ENCODE measurements at places on chromosomes 5 and 9.

DNA sequence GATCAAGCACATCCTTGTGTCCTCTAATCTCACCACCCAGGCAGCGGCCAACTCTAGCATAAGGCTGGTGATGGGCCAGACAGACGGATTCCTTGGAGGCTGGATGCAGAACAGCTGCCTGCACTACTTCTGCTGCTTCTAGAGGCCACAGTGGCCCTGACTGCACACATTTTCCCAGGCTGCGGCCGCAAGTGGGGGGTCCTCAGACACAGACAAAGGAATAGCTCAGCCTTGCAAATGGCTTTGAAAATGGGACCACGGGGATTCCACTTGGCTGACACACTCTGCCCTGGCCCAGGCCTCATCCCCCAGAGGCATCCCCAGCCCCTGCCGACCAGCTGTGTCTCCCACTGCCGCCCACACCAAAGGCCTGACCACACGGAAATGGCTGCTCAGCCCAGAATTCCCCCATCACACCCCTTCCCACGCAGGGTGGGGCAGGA is 540.8 kb downstream of the BNC2 start:
- no peak for DNase-seq

DNA sequence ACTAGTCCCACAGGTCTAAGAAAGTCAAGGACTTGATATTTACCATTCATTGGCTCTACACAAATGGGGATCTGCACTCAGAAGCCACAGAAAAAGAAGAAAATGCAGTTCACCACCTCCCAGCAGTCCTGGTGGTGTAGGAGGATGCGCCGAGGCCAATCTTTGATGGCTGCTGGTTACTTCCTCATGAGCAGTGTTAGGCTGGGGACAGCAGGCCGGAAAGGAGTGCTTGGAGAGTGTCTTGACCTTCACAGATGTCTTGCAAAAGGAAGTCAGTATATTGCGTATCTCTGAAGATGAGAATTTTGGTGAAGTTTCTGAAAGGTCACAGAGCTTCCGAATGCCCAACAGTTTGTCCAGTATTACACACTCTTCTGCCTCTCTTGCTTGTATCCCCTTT is 597.0 kb downstream of the EBF1 start:
- no peak for DNase-seq

GRCh38 chr5:132019857-132020555 is 8.5 kb upstream of the ACSL6 start:
- peak; percentile 67 for DNase-seq

- DNase-seq = no peak
Measured at GRCh38 chr5:132425009-132425937, 55.8 kb downstream of the SLC22A5 start.

DNA sequence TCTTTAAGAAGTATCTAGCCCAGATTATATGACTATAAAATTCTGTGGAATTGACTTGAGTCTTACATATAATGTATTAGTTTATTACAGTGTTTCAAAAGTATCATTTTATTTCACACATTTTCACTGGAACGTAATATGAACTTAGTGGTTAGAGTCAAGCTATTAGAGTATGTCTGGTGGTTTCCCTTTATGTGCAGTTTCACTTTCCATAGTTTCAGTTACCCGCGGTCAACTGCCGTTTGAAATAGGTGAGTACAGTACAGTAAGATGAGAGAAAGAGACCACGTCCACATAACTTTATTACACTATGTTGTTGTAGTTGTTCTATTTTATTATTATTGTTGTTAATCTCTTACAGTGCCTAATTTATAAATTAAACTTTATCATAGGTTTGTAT is 50.5 kb downstream of the COMMD10 start:
- no peak for DNase-seq

DNA sequence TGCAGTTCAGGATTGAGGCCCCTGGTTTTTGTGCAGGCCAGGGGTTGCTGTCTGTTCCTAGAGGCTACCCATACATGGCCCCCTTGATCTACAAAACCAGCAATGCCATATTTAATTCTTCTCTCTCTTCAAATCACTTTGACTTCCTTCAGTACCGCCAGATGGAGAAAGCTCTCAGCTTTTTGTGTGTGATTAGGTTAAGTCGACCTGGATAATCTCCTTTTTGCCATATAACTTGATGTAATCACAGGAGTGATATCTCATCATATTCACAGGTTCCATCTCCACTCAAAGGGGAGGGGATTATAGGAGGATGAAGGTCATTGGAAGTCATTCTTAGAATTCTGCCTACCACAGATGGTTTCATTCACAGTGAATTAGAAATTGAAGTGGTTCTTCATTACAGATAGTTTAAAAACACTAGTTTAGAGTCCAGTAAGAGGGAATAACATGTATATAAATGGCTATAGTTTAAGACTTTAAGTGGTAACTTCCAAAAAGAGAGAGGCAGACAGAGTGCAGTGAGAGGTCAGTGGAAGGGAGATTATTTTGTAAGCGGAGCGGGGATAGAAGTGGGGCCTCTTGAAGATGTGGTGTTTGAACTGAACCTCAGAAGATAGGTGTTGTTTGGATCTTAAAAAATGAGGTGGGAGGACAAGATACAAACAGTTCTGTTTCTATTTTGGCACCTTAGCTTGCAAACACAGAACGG is 85.9 kb downstream of the GALNT10 start:
- no peak for DNase-seq

GRCh38 chr5:88391116-88391515 is 122.5 kb upstream of the TMEM161B start:
- DNase-seq = no peak

- DNase-seq = no peak
Measured at GRCh38 chr5:161098516-161098915, 246.5 kb upstream of the ATP10B start.

GRCh38 chr9:95031711-95032461 is 285.6 kb downstream of the FANCC start:
- DNase-seq = no peak

DNA sequence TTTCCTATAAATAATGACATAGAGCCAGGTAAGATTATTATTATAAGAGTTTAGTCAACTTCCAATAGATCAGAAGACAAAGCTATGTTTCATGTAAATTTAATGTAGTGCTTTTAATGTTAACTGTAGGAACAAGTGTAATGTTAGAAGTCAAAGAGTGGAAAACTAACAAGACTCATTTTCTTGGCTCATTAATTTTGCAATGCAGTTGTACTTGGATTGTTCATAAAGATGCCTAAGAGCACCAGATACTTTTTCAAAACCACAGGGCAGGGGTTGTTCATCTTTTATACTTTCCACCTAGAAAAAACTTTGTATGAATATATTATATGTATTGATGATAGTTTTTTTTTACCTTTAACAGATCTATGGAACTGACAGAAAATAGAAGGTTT is 1705.3 kb upstream of the CDH9 start:
- no peak for DNase-seq

GRCh38 chr5:131209506-131210150 is 38.9 kb downstream of the LYRM7 start:
- DNase-seq = no peak

DNA sequence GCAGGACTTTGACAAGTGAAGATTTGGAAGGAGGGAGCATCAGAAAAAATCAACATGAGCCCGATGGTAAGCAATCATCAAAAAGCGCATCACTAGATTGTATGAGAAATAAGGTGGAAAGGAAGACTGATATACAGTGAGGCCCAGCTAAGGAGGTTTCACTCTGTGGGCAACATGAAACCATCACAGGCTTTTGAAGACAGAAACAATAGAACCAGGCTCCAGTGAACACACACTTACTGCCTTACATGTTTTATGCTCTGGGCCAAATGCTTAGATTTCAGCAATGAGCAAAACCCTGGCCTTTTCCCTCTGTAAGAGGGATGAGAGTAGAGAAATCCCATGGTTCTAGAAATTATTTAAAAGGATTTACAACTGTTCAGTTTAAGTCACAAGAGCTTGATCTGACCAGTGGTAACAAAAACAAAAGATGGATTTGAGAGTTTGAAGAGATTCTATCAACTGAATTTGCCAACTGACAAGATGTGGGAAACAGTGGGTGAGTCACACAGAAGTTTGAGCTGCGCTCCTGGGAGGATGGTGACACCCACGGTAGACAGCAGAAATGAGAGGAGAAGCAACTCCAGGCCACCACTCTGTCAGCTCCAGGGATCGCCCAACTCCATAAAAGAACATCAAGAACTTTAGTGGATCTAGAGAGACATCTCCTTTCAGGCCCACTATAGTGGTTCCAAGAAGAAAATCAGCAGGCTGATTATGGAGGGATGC is 261.8 kb downstream of the MCTP1 start:
- DNase-seq = no peak

GRCh38 chr5:63700241-63700640 is 262.0 kb downstream of the HTR1A start:
- DNase-seq = no peak

GRCh38 chr9:137731947-137732813 is 113.4 kb downstream of the EHMT1 start:
- DNase-seq = no peak

DNA sequence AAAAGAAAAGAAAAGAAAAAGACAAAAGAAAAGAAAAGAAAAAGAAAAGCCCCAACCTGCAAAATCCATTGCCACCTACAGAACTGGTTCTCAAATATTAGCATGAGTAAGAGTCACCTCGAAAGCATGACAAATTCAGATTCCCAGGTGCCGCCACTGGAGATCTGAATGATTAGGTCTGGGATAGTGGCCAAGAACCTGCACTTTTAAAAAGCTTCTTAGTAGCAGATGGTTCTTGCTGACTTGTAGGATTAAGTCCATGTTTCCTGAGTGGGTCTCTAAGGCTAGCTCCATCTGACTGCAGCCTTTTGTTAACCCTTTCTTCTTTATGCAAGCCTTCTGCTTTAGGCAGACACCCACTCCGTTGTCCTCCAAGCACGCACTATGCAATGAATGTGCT is 178.5 kb upstream of the CDH18 start:
- no peak for DNase-seq

DNA sequence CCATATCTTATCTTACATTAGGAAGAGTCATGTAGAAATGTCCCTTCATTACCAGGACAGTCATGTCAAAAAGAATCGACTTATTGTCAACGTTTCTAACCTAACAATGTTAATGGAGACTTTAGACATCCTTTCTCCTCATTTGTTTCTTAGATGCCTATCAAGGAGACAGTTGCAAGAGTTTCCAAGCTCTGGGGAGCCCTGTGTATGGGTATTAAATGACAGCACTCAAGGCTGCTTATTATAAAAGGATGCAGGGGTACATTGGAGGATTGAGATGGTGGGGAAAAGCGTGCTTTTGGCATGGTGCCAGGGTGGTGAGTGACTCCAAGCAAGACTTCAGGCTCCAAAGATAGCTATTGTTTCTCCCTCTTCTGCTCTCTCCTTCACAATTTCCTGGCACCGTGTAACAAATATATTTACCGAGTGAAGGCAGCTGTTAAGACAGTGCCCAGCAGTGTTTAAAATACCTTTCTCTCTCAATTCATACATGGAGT is 461.3 kb upstream of the CLINT1 start:
- DNase-seq = no peak

DNA sequence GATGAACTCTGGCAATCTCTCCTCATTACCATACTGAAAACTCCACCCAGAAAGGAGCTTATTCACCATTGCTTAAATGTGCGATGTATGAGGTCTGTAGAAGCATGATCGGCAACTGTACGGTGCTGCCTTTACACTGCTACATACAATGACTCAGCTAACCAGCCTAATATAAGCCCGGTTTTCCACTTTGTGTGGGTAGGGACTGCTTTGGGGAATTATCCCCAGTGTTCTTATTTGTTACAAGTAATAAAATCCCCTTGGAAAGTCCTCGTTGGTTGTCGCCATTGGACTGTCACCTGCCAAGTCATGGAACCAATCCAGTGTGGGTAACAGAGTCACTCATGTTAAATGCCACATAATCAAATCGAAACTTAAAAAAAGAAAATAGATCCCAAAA is 23.5 kb upstream of the TENT2 start:
- no peak for DNase-seq

- no peak for DNase-seq
Measured at GRCh38 chr5:96808541-96808828, 740 bp upstream of the ERAP1 start.

- DNase-seq = no peak
Measured at GRCh38 chr9:125523681-125524080, 183.3 kb downstream of the MAPKAP1 start.

- DNase-seq = no peak
Measured at GRCh38 chr5:13378091-13378490, 566.4 kb downstream of the DNAH5 start.

- no peak for DNase-seq
Measured at GRCh38 chr5:54695198-54695966, 177.8 kb downstream of the SNX18 start.

DNA sequence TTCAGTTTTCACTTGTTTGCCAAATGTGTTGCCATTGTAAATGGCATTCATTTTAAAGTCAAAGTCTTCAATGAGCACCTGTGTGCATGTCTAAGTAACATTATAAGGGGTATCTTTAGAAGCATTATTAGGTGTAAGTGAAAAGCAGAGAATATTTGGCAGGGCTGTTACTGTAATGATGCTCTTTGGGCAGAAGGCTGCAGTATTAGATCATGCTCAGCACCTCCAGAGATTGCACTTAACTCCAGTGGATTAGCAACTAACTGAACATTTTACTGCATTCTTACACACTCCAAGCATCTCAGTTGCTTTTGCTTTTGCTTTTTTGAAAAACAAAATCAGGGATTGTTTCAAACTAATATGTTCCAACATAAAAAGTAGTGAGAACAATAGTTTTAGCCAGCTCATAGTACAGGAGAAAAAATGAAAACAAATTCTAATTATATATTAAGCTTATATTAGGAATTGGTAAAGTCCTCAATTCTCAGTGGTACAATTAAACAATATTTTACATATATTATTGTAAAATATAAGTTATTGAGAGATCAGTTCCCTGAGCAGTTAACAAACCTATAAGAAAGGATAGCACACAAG is 1740.9 kb upstream of the CDH9 start:
- DNase-seq = no peak

DNA sequence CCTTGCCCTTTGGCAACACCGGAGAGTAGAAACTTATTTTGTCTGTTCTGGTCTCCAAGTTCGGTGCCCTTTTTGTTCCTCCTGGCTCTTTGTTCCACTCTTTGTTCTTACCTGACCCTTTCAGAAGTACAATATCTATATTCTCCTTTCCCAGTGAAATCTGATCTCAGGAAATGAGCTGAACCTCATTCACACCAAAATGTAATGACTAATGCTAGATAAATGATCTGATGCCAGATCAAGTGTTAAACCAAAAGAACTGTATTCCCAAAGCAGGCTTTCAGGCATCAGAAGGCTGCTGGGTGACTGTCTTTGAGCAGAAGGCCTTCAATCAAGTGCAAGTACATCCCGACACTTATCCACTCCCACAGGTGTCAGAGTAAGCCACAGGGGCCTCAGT is 156.4 kb downstream of the SPOCK1 start:
- no peak for DNase-seq

DNA sequence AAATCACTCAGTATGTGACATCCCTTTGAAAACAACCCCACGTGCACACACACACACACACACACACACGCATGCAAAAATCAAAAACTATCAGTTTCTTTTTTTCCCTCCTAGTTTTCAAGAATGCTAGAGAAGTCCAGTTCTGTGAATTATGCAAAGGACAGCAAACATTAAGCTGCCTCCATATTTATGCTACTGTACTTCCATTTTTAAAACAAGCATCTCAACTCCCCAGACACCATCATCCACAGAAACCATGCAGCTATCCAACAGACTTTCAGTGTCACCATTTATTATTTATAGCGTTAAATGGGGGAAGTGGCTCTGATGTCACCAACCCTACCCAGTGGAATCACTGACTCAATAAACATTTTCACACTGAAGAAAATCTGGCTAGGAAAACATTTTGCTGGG is 1.6 kb downstream of the FBXW11 start:
- DNase-seq = peak; percentile 5

GRCh38 chr5:67453111-67453905 is 256.7 kb upstream of the CD180 start:
- DNase-seq = no peak
